ENCODE measurements at places on chromosomes 6 and 20. TPM values are rescaled to one million over a fixed set of nuclear protein-coding genes. Genes with fewer than 3 reads are reported as not detected.

FBXO30 gene
- total RNA-seq = 13.0 TPM

ZBTB12 gene
- 8.4 TPM for total RNA-seq

GRCh38 chr6:1893470-1894130, 283.9 kb downstream of the FOXC1 start:
- no peak for DNase-seq

DNA sequence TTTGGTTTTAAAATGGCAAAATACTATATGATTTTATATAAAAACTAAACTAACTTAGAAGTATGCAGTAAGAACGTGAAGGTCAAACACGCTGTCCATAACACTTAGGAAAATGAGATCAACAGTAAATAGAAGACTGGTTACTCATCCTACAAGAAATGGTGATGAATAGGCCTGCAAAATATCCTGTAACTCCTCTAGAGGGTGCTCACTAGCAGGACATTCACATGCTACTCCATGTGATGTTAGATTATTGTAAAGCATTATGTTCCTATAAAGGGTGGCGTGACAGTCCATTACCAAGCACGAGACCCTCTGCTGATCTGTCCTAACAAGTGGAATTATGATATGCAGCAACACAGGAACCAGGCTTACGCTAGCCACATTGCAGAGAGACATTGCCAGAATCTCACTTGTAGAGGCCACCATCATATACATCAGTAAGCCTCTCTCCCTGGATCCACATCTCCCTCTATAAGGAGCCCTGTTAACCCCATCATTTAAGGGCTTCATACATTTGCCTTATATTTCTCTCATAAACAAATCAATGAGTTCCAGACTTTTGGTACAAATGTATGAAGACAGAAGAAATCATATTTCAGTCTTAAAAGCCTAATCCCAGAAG, 18.0 kb upstream of the DEFB129 start:
- no peak for DNase-seq

- DNase-seq = no peak
These were observed 374.3 kb upstream of the GJE1 start for GRCh38 chr6:141758430-141758829.

Data from sciatic nerve (tissue), 2 donors.